Right forelimb (tissue), 1 donor: ENCODE measurements at places on chromosomes 12 and 14.

- no peak for DNase-seq
Observed at GRCh38 chr12:32407795-32408194, 8.4 kb downstream of the FGD4 start.

GRCh38 chr14:103172921-103173320 is 49.7 kb downstream of the TNFAIP2 start:
- no peak for DNase-seq

DNA sequence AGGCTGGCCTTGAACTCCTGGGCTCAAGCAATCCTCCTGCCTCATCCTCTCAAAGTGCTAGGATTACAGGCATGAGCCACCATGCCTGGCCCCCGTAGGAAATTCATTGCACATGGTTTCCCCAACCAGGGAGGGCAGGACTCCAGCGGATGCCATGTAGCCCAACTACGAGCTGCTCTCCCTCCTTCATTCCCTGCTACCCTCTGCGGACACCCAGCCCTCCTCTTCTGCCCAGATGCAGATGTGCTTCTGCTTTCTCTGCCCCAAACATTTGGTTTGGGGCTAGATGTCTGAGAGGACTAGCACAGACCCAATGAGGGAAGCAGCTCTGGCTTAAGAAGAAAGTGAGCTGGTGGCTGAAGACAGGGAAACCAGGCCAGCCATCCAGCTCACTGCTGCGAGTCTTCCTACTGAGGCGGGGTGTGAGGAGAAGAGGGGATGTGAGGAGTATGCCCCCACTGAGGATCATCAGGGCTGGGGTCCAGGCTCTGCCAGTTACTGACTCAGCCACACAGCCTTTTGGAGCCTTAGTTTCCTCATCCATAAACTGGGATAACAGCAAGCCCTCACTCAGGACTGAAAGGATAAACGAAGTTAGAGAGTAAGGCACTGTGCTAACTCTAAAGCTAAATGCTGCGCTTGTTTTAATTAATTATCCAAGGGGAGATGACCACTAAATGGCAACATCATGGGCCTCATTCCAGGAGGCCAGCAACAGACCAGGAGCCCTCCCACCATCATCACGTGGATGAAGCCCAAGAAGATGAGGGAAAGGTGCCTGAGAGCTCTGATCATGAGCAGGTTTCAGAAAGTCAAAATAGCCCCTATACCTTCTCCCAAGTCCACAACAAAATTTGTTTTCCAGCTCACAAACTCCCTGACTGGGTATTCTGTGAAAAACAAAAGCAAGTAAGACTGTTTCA is 10.9 kb downstream of the CTDSP2 start:
- no peak for DNase-seq

- no peak for DNase-seq
Observed at GRCh38 chr12:26231470-26231869, 36.1 kb downstream of the SSPN start.

DNA sequence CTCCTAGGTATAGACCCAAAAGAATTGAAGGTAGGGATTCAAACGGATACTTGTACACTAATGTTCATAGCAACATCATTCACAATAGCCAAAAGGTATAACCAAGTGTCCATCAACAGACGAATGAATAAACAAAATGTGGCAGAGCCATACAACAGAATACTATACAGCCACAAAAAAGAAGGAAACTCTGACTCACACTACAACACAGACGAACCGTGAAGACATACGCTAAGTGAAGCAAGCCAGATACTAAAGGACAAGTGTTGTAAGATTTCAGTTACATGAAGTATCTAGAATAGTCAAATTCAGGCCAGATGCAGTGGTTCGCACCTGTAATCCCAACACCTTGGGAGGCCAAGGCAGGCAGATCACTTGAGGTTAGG is 19.1 kb downstream of the CAMKK2 start:
- no peak for DNase-seq

GRCh38 chr14:75539561-75540478 is 17.6 kb downstream of the BATF start:
- DNase-seq = no peak

DNA sequence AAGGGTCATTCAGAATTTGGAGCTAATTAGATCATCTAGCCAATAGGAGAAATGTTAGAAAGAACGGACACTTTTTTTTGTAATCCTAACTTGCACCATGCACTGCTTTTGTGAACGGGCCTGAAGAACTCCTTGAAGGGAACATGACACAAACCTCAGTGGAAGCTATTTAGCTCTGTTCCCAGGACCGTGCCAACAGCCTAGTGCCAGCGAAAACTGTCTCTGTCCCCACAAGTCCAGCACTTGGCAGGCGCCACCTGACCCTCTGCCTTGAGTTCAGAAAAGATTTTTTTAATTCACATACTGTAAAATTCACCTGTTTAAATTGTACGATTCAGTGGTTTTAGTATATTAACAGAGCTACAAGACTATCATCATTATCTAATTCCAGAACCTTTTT is 31.3 kb upstream of the KCNA5 start:
- peak; percentile 11 for DNase-seq

DNA sequence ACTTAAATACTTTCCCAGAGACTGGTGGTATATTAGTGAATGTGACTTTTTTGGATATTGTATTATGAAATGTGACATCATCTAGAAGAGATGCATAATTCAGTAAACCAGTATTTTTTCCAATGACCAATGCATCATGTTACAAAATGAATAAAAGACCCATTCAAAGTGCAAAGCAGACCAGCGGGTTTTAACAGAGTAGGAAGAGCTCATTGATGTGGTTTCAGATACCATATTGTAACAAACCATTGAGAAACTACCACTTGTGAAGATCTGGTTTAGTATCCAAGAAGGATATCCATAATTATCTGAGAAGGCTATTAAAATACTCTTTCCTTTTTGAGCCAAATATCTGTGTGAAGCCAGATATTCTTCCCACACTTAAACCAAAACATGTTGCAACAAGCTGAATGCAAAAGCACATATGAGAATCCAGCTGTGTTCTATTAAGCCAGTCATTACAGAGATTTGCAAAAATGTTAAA is 47.7 kb downstream of the MVK start:
- DNase-seq = no peak

DNA sequence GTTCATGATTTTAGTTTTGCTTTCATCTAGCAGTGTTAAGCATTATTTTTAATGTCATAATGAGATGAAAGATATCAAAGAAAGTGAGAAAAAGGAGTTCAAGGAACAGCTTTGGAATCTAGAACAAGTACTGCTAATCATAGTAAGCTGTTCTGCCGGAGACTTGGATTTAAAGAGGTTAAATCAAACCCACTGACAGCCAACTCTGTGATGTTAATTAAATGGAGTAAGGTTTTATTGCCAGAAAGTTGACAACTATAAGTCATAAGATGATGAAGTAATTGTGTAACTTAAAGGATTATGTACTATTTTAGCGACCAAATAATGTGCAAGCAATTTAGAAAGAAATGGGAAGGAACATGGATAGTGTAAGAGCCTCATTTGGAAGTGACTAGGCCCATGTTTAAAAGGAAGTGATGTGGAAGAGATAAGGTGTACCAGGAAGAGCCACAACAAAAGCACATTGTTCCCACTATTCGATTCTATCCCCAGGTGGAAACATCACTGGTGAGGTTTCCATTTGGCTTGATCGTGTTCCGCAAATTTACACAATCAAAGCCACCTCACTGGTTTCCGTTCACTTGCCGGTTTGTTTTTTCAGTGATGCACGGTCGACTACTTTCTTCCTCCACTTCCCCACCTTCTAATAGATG is 388.5 kb downstream of the PAWR start:
- DNase-seq = no peak

GRCh38 chr14:51401756-51402155 is 161.7 kb downstream of the TMX1 start:
- no peak for DNase-seq

- DNase-seq = no peak
Observed at GRCh38 chr12:132146098-132146497, 1.8 kb downstream of the NOC4L start.

DNA sequence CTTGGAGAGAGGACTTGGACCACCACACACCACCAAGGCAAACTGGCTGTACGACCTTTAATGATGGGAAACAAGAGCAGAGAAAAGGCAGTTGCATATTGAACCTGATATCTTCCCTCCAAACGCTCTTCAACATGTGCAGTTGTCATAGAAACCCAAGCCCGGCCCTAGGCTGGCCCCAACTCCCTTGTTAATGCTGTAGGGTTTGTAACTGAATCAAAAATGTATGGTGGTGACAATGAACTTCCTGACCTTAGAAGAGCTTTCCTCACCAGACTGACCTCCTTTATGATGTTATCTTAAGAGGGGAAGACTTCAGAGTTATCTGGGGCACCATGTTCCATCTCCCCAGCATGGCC is 12.3 kb downstream of the APOLD1 start:
- DNase-seq = no peak

DNA sequence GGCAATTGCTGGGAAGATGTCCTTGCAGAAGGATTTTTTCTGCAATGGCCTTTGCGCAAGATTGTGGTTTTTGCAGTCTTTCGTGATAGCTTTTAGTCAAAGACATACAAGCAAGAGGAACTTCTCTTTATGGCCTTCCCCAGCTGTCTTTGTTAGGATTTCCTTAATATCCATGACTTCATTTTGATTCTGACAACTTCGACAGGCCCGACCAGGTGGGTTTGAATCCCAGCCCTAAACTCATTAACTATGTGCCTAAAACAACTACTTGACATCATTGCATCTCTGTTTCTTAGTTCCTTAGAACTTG is 13.3 kb upstream of the VRK1 start:
- no peak for DNase-seq

GRCh38 chr14:35213869-35214387 is 78.3 kb upstream of the PSMA6 start:
- DNase-seq = no peak

DNA sequence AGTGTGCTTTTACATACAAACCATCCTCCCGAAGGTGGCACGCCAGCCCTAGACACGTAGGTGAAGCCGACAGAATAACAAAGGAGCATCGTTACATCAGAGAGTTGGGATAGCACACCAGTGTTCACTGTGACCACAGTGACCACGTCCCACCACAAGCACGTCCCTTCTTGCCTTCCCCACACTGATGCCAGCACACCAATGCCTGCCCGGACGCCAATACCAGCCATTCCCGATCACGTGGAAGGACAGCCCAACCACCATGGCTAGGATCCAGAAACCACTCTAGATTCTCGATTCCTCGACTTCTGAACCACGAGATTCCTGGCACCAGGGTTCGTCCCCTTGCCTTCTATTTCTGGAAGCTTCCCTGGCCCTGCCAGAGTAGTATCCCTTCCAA is 48.0 kb upstream of the GPR68 start:
- no peak for DNase-seq

GRCh38 chr12:48927261-48927660 is 2.0 kb upstream of the FKBP11 start:
- DNase-seq = no peak

GRCh38 chr12:82507686-82508085 is 149.4 kb downstream of the METTL25 start:
- DNase-seq = no peak

GRCh38 chr12:67355428-67356379 is 86.5 kb downstream of the CAND1 start:
- no peak for DNase-seq

- DNase-seq = no peak
Observed at GRCh38 chr12:118055144-118055557, 5.8 kb downstream of the WSB2 start.

DNA sequence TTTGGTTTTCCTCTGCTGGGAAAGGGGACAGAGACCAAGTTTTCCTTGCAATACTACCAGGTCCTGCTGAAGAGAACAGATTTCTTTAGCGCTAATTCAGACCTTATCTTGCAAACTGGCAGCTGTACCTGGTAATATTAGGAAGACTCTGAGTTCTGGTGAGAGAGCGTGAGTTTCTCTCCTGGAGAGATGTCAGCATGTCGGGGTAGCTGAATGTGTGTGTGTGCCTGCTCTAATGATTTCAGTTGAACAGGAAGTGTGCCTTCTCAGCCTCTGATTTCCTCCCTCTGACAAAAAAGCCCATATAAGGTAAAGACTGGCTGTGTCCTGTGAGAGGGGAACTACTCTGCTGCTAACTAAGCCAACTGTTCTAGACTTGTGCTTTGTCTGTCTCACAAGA is 10.3 kb upstream of the ERP27 start:
- peak; percentile 49 for DNase-seq

GRCh38 chr12:69247268-69248018 is 8.1 kb downstream of the CPSF6 start:
- no peak for DNase-seq

GRCh38 chr12:42742716-42743115 is 153.2 kb upstream of the PRICKLE1 start:
- no peak for DNase-seq

DNA sequence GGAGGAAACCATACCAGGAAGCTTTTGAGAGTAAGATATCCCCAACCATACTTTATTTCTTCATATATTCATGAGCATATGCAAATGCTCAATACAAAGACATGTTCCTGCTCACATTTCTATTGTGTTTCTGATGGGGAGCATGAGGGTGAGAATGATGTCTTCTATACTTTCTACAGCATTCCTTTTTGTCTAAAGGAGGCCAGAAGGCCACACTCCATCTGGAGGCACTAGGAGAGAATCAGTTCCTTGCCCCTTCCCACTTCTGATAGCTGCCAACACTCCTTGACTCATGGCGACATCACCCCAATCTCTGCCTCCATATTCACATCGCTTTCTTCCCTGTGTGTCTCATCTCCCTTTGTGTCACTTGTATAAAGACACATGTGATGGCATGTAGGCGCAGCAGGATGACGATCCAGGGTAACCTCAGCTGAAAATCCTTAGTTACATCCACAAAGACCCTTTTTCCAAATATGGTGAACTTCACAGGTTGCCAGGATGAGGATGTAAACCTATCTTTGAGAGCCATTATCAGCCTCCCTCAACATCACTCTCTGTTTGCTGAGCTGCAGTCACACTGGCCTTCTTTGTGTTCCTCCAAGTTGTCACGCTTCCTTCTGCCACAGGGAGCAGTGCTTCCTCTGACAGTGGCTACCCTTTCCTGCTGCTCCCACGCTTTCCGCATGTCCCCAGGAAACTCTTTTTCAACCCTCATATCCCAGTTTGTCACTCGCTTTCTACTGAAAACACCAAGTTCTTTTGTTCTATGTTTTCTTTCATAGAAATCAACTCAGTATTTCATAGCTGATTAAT is 96.9 kb downstream of the STXBP6 start:
- DNase-seq = no peak

GRCh38 chr14:59254146-59254910 is 65.9 kb downstream of the DAAM1 start:
- peak; percentile 66 for DNase-seq

GRCh38 chr14:81209167-81209836 is 11.5 kb downstream of the GTF2A1 start:
- DNase-seq = no peak

DNA sequence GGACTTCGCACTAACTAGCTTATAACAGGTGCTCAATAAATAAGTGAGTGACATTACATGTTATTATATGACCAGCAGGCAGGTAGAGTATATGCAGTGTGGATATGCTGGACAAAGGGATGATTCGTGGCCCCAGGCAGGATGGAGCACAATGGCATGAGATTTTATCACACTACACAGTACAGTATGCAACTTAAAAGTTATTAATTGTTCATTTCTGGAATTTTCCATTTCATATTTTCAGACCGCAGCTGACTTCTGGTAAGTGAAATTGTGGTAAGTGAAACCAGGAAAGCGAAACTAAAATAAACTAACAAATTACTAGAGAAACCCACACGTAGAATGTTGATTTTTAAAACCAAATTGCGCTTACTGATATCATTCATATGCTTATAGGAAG is 3.3 kb downstream of the PARP11 start:
- DNase-seq = no peak

- no peak for DNase-seq
Observed at GRCh38 chr14:52693036-52693435, 2.3 kb downstream of the ERO1A start.

- DNase-seq = no peak
Observed at GRCh38 chr12:51391283-51392123, at the start of gene GALNT6. Gene GALNT6, minus strand, starts transcription at chr12:51391406. Its CDS starts 11,625 bp downstream, at chr12:51379781.
